GM23338 (cell line): ENCODE measurements at places on chromosomes 7 and 10. TPM values are rescaled to one million over a fixed set of nuclear protein-coding genes. Genes with fewer than 3 reads are reported as not detected.

ZNF365 gene
- 0.35 and 0.59 TPM in 2 replicates for total RNA-seq

NPY gene
- total RNA-seq = 3.1 TPM in 1 of 2 replicates, not detected in the other

AKR1E2 gene
- 3.3 and 4.3 TPM in 2 replicates for total RNA-seq

NCF1 gene
- total RNA-seq = 0.49 and 1.0 TPM in 2 replicates

FBXO24 gene
- 0.70 and 2.4 TPM in 2 replicates for total RNA-seq

SPRN gene
- 0.31 TPM in 1 of 2 replicates, not detected in the other for total RNA-seq

SFRP4 gene
- not detected in 2 replicates for total RNA-seq

SLC16A9 gene
- total RNA-seq = 11.4 and 16.0 TPM in 2 replicates

TSPAN14 gene
- 31.8 and 40.7 TPM in 2 replicates for total RNA-seq

PLA2G12B gene
- not detected in 2 replicates for total RNA-seq

CRTAC1 gene
- total RNA-seq = 0.74 and 1.2 TPM in 2 replicates

TIAL1 gene
- 103 and 131 TPM in 2 replicates for total RNA-seq

LIPM gene
- total RNA-seq = not detected in 2 replicates

TRIM73 gene
- total RNA-seq = 0.31 and 0.54 TPM in 2 replicates

RPEL1 gene
- not detected in 2 replicates for total RNA-seq

PRKCQ gene
- total RNA-seq = 27.5 and 28.5 TPM in 2 replicates

SCRN1 gene
- total RNA-seq = 60.5 and 66.7 TPM in 2 replicates
